Foreskin fibroblast (primary cell): ENCODE measurements at places on chromosomes 12 and 14.

- DNase-seq = no peak
Observed at GRCh38 chr12:64671681-64672080, 61.4 kb downstream of the RASSF3 start.

- peak; percentile 26 for DNase-seq
Observed at GRCh38 chr14:39218171-39218769, 15.4 kb upstream of the MIA2 start.

GRCh38 chr14:84254290-84254689, 1275.7 kb upstream of the FLRT2 start:
- no peak for DNase-seq

DNA sequence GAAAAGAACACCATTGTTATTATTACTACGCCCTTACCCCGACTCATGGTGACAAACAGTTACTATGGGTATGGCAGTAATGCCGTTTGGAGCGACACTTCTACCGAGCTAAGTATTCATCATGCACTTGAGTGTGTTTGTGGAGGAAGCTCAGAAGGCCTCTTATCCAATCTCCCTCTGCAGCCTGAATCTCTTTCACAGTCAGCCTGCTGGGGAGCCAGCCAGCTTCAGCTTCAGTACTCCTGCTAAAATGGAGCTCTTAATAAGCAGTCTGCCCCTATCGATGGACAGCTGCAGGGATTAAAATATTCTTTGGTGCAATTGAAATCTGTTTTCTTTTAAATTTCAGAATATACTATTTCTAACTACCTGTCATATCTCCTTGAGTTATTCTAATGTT, 24.7 kb upstream of the ATP5MC2 start:
- peak; percentile 44 for DNase-seq

DNA sequence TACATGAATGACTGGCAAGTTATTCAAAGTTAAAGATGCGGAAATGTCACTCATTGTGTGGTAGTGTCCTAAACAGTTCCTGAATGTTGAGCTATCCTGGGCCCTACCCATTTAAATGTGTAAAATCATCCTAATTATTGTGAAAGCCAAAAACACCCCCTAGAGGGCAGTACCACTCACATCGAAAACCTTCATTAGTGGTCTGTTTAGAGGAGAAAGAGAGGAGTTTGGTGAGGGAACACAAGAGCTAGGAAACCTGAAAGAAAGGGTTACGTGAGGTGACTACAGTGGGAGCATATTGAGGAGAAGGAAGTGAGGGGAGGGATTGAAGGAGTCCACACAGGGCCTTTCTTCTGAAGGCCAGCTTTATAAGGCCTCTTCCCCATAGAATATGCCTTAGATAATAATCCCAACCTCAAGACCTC, 2.5 kb upstream of the TEP1 start:
- DNase-seq = no peak

GRCh38 chr14:65168840-65169239, 66.5 kb upstream of the MAX start:
- DNase-seq = peak; percentile 66

GRCh38 chr14:24058951-24059475, 7.2 kb downstream of the CARMIL3 start:
- no peak for DNase-seq

GRCh38 chr14:36879558-36879957, 217.9 kb downstream of the PAX9 start:
- no peak for DNase-seq

- no peak for DNase-seq
Observed at GRCh38 chr14:94717808-94718207, 52.1 kb downstream of the GSC start.

DNA sequence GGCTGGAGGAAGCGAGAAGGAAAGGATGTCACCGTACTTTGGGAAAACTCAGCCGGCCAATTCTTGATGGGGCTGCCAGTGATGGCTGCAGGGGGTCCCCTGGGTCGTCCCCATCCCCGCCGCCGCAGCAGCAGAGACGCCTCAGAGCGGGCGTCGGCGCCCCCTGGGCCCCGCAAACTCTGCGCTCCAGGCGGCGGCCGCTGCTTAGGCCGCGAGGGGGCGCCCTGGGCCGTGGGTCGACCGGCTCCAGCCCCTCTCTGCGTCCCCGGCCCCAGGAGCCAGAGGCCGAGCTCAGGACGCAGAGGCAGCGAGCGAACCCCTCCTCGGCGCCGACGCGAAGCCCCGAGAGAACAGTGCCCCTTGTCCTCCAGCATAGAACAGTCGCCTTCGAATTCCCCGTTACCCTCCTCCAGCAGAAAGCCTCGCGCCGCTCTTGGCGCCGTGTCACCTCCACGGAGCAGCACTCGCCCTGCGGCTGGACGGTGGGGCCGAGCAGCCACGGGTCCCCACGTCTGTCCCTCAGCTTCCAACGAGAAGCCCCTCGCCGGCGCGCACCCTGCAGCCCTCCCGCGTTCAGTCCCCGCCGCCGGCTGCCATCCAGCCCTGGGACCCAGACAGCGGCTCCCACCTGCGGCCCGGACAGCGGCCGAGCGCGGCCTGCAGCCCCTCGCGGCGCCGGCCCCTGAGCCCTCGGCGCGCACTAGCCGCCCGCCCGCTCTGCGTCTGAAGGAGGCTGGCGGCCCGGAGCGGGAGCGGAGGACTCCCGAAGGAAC, 106.6 kb downstream of the PRICKLE1 start:
- DNase-seq = peak; percentile 56

GRCh38 chr14:48398675-48399282, 723.4 kb upstream of the MDGA2 start:
- DNase-seq = peak; percentile 8

DNA sequence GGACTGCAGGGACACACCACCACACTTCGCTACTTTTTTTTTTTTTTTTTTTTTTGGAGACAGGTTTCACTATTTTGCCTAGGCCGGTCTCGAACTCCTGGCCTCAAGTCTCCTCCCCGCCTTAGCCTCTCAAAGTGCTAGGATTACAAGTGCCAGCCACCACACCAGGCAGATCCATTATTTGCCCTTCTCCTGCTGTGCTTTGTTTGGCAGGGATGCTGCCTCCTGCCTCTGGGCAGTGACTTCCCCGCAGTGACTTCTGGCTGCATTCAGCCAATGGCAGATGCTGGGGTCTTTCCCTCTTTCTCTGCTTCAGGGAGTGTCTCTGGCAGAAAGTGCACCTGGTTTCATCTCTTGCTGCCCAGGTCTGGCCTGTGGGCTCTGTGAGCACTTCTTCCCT, 6.7 kb upstream of the MORN3 start:
- no peak for DNase-seq

GRCh38 chr12:16553457-16553856, 52.5 kb downstream of the LMO3 start:
- DNase-seq = no peak

- DNase-seq = peak; percentile 58
Observed at GRCh38 chr12:45008211-45008610, 42.7 kb downstream of the DBX2 start.

GRCh38 chr14:84937449-84937848, 592.5 kb upstream of the FLRT2 start:
- no peak for DNase-seq

- no peak for DNase-seq
Observed at GRCh38 chr12:122722387-122722786, 5.8 kb upstream of the HCAR3 start.

GRCh38 chr14:99419905-99420304, 60.8 kb downstream of the SETD3 start:
- DNase-seq = no peak

- no peak for DNase-seq
Observed at GRCh38 chr14:94771158-94771905, 1.4 kb upstream of the GSC start.

DNA sequence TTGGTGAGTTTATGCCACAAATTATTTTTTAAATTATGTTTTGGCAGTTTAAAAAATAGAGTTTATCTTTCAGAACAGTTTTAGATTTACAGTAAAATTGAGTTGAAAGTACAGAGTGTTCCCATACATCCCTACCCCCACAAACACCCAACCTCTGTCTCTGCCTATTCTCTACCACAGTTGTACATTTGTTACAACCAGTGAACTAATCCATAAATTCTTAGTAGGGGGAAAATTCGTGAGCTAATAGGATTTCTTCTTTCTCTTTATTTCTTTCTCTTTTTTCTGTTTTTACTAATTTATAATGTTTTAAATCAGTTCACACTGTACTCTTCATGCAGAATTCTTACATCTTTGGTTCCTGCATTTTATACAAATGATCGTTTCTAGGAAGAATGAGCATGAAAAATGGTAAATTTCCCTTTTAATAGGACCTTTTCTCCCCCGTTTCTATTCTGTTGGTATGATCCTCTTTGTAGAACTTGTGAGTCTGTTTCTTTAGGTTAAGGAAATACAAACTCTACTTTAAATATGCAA, 56.7 kb downstream of the MIPOL1 start:
- DNase-seq = no peak

DNA sequence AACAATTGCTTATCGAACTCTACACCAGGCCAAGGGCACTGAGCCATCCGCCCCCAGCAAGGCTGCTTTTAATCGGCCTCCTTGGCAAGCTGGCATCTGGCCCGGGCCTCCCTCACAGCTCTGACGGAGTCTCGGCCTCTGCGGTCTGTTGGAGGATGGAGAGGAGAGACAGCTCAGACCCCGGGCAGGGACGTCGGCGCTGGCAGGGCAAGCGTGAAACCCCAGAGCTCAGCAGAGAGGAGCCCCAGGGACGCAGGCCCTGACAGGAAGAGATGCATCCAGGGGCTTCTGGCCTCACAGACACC, 17.5 kb downstream of the CAMKK2 start:
- DNase-seq = no peak

- peak; percentile 30 for DNase-seq
Observed at GRCh38 chr12:67773896-67774295, 125.4 kb downstream of the DYRK2 start.

DNA sequence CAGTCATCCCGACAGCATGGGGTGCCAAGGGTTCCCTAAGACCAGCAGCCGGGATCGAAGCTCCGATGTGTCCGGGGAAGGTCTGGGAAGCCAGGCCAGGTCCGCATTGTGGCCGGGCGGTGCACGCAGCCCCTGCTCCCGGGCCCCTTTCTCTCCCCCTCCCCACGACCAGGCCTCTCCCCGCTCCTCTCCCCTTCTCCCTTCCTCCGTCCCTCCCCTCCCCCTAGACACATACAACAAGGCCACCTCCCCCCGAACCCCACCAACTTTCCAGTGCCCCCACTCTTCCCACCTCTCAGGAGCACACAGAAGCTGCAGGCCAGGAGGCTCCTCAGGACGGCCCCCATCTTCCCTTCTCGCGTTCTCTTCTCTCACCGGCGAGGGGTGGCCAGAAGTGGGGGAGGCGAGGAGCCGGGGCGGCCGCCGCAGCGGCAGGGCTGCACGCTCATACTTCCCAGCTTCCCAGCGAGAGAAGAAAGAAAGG, 413 bp downstream of the LRP6 start:
- DNase-seq = no peak

- DNase-seq = no peak
Observed at GRCh38 chr12:112330706-112331105, 51.5 kb downstream of the HECTD4 start.

DNA sequence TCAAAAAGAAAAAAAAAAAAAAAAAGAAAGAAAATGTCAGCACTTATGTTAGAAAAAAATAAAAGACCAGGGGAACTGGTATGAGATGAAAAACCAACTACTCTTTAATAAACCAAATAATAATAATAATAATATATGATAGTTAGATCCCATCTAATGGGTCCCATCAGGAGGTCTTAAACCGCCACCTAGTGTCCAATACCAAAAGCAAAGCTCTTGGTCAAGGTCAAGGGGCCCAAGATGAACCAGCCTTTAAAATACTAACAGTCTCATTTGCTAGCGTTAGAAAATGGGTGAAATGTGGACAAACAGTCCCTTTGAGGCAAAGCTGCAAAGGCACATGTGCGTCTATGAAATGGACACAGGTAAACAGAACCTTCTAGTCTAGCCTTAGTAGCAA, 12.3 kb downstream of the BRAP start:
- peak; percentile 57 for DNase-seq
